Left ventricle myocardium superior (tissue), 1 donor: ENCODE measurements at places on chromosomes 4 and X. TPM values are rescaled to one million over a fixed set of nuclear protein-coding genes. Genes with fewer than 3 reads are reported as not detected.

Gene MAOA
- total RNA-seq: 103 TPM

DNA sequence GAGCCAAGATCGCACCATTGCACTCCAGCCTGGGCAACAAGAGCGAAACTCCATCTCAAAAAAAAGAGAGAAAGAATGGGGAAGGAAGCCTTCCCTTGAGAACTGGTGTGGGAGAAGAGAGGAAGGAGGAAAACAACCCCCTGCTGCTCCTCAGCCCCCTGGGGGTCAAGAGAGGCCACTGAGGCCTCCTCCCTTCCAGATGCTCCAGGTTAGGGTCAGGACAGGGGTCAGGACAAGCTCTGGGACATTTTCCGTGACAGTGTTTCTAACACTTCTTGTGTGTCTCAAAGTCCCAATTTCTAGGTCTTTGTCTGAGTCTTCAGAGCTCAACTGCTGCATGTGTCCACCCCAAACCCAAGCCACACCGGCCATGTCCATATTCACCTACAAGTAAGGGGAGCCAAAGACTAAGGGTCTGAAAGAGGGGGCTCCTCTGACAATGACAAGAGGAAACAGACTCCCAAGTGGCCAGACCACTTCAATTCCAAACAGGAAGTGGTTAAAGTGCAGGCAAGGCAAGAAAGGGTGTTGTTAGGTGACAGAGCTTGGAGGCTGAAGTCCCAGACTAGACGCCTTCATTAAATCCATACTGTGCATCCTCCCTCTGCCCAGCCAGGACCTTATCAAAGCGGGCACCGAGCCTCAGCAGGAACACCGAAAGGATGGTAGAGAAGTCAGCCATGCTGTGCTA is 8.3 kb downstream of the L1CAM start:
- no peak for DNase-seq

Gene OPN1MW
- total RNA-seq: not detected

Gene INTS12
- total RNA-seq: 24.7 TPM

Gene AMBN
- total RNA-seq: not detected

Gene OTC
- not detected for total RNA-seq

DNA sequence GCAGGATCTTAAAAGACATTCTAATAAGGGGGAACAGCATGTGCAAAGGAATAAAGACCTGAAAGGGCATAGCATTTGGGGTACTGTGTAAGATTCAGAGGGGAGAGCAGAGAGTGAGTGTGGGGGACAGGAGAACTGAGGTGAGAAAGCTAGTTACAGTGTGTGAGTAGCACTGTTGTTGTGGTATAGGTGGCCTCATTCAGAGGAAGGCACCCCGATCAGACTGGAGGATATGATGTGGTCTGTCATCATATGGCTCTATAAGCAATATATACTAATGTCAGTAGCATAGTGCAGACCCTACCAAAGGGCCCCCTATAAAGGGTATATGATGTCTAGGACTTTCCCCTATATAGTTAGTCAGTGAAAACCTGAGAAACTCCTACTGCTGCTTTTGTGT is 175.8 kb downstream of the FMR1NB start:
- no peak for DNase-seq

DNA sequence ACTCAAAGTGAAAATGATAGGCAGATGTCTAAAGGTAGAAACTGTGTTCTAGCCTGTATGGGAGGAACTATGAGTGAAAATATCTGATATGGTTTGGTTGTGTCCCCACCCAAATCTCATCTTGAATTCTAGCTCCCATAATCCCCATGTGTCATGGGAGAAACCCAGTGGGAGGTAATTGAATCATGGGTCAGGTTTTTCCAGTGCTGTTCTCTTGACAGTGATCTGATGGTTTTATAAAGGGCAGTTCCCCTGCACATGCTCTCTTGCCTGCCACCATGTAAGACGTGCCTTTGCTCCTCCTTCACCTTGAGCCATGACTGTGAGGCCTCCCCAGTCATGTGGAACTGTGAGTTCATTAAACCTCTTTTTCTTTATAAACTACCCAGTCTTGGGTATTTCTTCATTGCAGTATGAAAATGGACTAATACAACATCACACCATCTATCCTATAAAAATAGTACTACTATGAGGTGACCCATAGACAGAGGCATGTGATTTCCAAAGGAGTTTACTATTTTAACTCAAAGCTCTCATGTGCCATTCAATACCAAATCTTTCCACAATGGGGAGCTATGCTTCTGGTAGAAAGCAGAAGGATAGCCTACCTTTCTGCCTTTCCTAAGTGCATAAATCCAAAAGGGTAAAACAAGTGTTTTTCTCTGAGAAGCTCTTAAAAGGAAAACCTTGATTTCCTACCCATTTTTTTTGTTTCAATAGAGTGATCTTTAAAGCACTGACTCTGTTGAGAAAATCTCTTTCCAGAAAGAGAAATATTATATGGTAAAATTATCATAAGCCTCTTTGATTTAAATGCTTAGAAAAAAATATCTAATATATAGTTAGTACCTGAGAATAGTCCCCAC is 38.8 kb downstream of the SEC31A start:
- DNase-seq: no peak

- no peak for DNase-seq
Observed at GRCh38 chr4:45062935-45063545, 336.7 kb upstream of the GNPDA2 start.

DNA sequence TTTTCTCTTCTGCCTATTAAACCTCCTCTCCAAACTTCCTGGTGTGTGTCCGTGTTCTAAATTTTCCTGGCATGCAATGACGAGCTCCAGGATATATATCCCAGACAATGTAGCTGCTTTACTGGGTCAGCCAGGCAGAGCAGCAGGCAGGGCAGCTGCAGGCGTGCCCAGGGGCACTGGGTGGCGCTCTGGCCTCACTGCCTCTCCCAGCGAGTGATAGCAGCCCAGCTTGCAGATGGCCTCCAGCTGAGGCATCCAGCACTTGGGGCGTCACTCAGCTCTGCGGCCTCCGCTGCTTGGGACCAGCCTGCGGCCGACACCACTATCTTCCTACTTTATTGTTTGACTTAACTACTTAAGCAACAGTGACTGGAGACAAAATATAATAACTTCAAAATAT is 23.0 kb upstream of the UBA6 start:
- no peak for DNase-seq

Gene NAA11
- not detected for total RNA-seq

GRCh38 chrX:119218198-119218597 is 17.9 kb upstream of the PGRMC1 start:
- no peak for DNase-seq

Gene MORC4
- 2.8 TPM for total RNA-seq

Gene KLB
- total RNA-seq: 0.12 TPM

- no peak for DNase-seq
Observed at GRCh38 chr4:84089652-84090437, 409.2 kb downstream of the NKX6-1 start.

DNA sequence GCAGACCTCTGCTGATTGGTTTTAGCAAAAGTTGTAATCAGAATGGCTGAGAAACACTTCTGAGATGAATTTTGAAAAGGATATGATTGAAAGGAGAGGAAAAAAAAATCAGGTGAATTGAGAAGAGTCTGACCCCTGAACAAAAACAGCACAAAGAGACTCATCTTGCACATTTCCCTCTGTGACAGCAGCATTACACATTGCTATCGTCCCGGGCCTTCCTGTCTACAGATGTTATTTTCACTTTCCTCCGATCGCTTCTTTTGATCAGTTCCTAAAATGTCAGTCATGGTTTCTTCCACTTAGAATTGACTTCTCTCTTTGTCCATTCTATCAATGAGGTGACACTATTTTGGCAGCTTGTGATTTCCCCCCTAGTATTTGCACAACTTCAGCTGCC is 262.6 kb downstream of the GPC3 start:
- DNase-seq: no peak

DNA sequence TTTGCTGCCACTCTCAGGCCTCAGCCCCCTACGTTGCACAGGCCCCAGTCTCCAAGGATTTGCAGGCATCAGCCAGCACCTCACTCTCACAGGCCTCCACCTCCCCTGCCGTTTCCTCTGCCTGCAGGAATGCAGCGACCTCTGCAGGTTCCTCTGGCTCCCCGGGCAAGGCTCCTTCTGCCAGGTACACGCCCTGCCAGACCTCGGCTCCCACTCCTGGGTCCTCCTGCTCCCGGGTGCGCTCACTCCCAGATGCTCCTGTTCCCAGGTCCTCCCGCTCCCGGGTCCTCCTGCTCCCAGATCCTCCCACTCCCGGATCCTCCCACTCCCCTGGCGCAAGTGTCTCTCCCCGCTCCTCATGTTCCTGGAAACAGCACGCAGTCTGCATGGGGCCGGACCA is 144.4 kb upstream of the RADX start:
- no peak for DNase-seq

Gene HTN1
- not detected for total RNA-seq

DNA sequence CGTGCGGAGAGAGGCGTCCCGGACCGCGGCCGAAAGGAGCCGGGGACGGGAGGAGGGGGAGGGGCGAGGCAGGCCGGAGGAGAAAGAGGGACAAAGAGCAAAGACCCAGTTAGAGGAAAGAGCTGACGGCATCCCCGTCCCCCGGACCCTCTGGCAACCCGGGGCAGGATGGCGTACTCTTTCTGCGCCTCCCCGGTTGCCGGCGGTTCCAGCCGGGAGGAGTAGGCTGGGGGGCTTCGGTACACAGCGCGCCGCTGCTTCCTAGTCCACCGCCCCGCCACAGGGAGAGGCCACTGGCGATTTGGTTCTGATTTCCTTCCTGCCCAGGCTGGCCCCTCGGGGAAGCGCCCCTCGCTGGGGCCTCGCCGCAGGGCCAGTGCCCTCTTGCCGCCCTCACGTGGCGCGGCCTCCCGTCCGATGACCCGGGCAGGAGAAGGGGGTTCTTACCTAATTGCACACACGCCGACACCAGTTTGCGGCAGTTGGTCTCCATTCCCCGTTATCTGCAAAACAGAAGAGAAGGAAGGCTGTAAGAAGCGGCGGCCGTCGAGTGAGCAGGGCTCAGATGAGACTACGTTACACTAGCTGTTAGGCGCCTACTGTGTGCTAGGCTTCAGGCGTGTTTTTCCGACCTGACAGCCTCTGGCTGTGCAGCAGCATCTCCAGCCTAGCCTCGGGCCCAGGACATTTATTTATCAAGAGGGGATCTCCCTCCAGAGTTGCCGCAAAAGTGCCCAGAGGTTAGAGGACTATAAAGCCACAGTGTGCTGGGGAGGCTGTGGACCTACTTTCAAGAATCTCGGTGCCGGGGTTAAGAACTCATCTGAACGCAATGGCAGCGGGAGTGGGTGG is 9.9 kb upstream of the PITX2 start:
- DNase-seq: no peak

Gene ADAM29
- total RNA-seq: not detected

Gene ETFDH
- 391 TPM for total RNA-seq

Gene MYL5
- total RNA-seq: 2.7 TPM

DNA sequence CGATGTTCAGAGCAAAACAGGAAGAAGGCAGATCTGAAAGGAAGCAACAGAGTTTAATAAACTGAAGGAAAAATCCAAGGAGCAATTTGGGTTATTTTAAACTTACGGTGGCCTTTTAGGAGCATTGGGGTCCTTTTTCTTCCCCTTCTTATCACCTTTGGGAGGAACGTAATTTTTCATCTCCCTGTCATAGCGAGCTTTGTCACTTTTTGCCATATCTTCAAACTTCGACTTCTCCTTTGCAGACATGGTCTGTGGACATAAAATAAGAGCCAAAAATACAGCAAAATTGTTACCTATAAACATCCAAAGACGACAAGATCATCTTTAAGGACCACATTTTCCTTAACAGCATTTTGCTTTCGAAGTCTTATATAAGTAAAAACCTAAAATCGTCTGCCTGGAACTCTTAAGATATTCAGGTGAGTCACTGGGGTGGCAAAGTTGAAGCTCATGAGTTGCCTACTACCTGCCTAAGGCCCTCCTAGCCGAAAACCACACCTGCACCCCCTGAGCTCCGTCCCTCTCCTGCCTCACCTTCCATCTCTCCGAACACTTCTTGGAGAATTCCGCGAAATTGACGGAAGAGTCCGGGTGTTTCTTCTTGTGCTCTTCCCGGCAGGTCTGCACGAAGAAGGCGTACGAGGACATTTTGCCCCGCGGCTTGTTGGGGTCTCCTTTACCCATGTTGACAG is 1.0 kb downstream of the HMGB2 start:
- DNase-seq: no peak

GRCh38 chr4:113564493-113564892 is 197.0 kb downstream of the CAMK2D start:
- DNase-seq: no peak

GRCh38 chrX:46381630-46382029 is 163.6 kb downstream of the ZNF674 start:
- DNase-seq: no peak

- no peak for DNase-seq
Observed at GRCh38 chr4:66252291-66252690, 582.0 kb upstream of the EPHA5 start.

Gene CENPI
- total RNA-seq: 0.27 TPM

Gene AADAT
- 1.6 TPM for total RNA-seq

Gene KLF8
- total RNA-seq: 3.4 TPM

- DNase-seq: no peak
Observed at GRCh38 chr4:38665551-38666411, 1.8 kb downstream of the KLF3 start.

DNA sequence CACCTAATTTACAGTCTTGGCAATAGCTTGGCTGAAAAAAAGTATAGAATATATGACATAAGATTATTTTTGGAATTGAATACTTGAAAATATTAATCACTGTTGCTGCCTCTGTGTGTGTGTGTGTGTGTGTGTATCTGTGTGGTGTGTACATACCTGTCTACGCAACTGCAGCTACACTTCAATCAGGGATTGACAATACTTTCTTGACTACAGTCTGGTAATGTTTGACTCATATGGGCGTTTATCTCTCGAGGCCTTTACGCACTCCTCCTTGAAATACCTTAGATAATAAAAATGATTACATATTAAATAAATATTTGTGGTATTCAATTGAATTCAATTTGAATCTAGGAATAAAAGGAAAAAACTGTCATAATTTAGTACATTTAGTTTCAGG is 565.2 kb downstream of the PCDH18 start:
- DNase-seq: no peak

Gene SSX2
- total RNA-seq: not detected

GRCh38 chrX:34584781-34585180 is 72.3 kb downstream of the TMEM47 start:
- no peak for DNase-seq

GRCh38 chr4:185793716-185794115 is 18.3 kb downstream of the SORBS2 start:
- peak; percentile 41 for DNase-seq

DNA sequence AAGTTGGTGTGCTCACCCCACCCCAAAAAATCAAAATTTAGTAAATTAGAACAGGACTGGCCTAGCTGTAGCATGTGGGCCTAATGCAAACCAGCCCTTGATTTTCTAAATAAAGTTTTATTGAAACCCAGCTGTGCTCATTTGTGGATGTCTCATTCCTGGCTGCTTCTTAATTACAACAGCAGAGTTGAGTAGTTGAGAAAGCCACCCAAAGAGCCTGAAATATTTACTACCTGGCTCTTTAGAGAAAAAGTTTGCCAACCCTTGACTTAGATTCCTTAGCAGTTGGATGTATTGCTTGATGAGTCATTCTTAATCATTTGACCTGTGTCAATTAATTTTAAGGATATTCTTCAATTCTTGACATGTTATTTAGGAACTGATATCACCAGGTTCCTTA is 168.3 kb upstream of the PUDP start:
- no peak for DNase-seq

Gene BEX5
- total RNA-seq: 0.40 TPM

Gene ADH4
- not detected for total RNA-seq
